Activated CD8-positive, alpha-beta memory T cell treated with anti-CD3 and anti-CD28 coated beads, Interleukin-2, amount 10 ng/mL, durations not matched to agents 7 days and 5 days (primary cell): ENCODE measurements at places on chromosomes 2 and 18. TPM values are rescaled to one million over a fixed set of nuclear protein-coding genes. Genes with fewer than 3 reads are reported as not detected.

GRCh38 chr2:177599139-177599688 is 206.6 kb downstream of the AGPS start:
- H3K36me3 ChIP-seq = no peaks in the 10 kb centered on the region
- no peak overlapping the region for H3K4me3 ChIP-seq
- H3K27me3 ChIP-seq = peaks cover 11% of the 10 kb centered on the region
- H3K4me1 ChIP-seq = peaks cover 20% of the 10 kb centered on the region
- H3K27ac ChIP-seq = no peak overlapping the region
- no peak for DNase-seq

The C2orf69 gene
- 19.5 TPM for total RNA-seq

The IL37 gene
- not detected for total RNA-seq

The MAP3K19 gene
- not detected for total RNA-seq

The CFAP65 gene
- not detected for total RNA-seq

- no peak for DNase-seq
- H3K27ac ChIP-seq = no peak overlapping the region
- peaks cover 67% of the 10 kb centered on the region for H3K27me3 ChIP-seq
- H3K4me1 ChIP-seq = peaks cover 11% of the 10 kb centered on the region
These were observed 367.2 kb downstream of the MTX2 start for GRCh38 chr2:176636401-176636800.

The KIAA2012 gene
- total RNA-seq = not detected

- H3K4me1 ChIP-seq = peaks cover 36% of the 10 kb centered on the region
- no peaks in the 10 kb centered on the region for H3K36me3 ChIP-seq
- peak overlapping the region; percentile 62 for H3K4me3 ChIP-seq
- peak; percentile 66 for DNase-seq
These were observed 861 bp upstream of the SEMA4C start for GRCh38 chr2:96870626-96871255.

The TMEM237 gene
- total RNA-seq = 21.6 TPM

DNA sequence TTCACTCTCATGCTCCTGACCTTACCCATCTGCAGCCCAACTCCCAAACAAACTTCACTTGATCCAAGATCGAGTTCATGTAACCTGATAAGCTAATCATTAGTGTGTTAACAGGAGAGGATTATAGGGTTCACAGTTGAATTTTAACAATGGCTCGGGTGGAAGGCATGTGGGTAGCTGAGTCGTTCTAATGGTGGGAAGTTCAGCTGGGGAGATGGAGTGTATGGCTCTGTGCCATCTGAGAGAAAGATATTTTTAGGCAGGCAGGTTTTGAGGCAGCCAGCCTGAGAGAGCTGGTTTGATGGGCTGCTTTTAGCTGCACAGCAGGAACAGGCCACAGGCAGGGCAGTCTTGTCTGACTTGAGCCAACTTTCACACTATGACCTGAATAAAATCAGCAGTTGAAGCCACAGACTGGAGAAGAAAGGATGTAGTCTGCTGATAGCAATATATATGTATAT is 17.7 kb upstream of the NFE2L2 start:
- H3K36me3 ChIP-seq = peaks cover 12% of the 10 kb centered on the region
- no peaks in the 10 kb centered on the region for H3K27me3 ChIP-seq

GRCh38 chr2:183995632-183996031 is 602.7 kb upstream of the ZNF804A start:
- no peaks in the 10 kb centered on the region for H3K4me1 ChIP-seq
- H3K36me3 ChIP-seq = no peaks in the 10 kb centered on the region
- no peaks in the 10 kb centered on the region for H3K27me3 ChIP-seq
- no peak overlapping the region for H3K4me3 ChIP-seq
- DNase-seq = no peak
- no peak overlapping the region for H3K27ac ChIP-seq

- H3K27ac ChIP-seq = no peak overlapping the region
- no peaks in the 10 kb centered on the region for H3K4me1 ChIP-seq
- no peaks in the 10 kb centered on the region for H3K36me3 ChIP-seq
- H3K4me3 ChIP-seq = no peak overlapping the region
- DNase-seq = no peak
These were observed 104.7 kb downstream of the TSN start for GRCh38 chr2:121860033-121860757.

DNA sequence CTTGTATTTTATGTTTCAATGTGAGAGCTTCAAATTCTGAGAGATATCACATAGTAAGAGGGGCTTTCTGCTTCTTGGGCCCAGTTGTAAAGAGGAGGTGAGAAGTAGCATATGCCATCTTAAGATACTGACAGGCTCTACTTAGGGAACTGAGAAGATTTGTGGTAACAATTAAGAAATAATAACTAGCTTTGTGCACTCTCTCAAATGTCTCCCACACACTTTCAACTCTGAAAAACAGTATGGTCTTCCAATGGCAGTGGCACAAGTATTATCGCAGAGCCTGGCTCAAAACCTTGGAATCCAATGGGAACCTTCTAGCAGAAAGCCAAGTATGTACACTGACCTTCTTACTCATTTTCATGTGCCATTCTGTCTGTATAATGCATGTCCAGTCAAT is 80.3 kb upstream of the FAM237A start:
- H3K27ac ChIP-seq = no peak overlapping the region
- peaks cover 6% of the 10 kb centered on the region for H3K4me1 ChIP-seq
- peaks cover 9% of the 10 kb centered on the region for H3K27me3 ChIP-seq
- no peaks in the 10 kb centered on the region for H3K36me3 ChIP-seq
- H3K4me3 ChIP-seq = no peak overlapping the region

DNA sequence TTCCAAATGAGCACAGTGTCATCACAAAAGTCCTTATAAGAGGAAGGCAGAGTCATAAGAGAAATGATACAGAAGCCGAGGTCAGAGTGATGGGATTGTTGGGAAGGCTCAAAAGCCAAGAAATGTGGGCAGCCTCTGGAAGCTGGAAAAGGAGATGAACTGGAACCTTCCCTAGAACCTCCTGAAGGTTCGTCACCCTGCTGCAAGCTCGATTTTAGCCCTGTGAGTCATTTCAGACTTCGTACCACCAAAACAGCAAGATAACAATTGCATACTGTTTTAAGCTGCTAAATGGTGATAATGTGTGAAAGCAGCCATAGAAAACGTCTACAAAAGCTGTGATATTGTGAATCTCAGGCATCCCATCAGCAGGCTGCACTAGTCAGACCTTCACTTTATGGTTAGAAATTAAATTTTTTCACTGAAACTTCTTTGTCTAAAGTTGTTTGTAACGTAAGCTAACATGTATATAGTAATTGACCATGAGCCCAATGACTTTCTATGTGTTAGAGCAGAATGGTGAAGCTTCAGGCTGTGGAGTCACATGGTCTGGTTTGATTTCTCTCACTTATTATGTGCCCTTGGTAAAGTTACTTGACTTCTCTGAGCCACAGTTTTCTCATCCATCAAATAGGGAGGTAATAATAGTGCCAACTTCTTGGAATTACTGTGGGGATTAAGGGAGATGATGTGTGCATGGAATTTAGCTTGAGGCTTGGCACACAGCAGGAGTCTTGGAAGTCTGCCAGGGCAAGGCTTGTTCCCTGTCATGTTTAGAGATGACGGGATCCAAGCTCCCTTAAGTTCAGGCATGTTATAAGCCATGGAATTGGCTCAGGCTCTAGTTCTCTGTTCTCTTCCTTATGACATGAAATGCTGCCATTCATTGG is 132.0 kb upstream of the CCDC195 start:
- H3K4me3 ChIP-seq = no peak overlapping the region
- peaks cover 78% of the 10 kb centered on the region for H3K36me3 ChIP-seq
- no peaks in the 10 kb centered on the region for H3K27me3 ChIP-seq

GRCh38 chr18:55688030-55688429 is 100.0 kb upstream of the TCF4 start:
- no peak overlapping the region for H3K4me3 ChIP-seq
- H3K27me3 ChIP-seq = no peaks in the 10 kb centered on the region
- H3K36me3 ChIP-seq = no peaks in the 10 kb centered on the region
- DNase-seq = no peak

The CRYGC gene
- not detected for total RNA-seq

DNA sequence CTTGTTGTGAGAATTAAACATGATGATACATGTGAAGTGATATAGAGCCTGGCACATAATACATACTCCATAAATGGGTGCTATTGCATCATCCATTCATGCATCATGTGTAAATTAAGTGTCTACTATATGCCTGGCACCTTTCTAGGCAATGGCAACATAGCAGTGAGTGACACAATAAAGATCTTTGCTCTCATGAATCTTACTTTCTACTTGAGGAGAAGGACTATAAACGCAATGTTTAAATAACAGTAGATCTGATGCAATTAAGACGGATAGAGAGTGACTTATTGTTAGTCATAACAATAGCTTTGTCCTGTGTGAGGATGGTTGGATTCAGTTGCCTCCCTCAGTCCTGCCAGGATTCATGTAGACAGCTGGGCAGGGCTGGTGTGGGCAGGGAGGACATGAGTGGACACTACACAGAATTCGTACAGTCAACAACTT is 88.4 kb upstream of the NPAS2 start:
- no peak overlapping the region for H3K27ac ChIP-seq
- H3K27me3 ChIP-seq = peaks cover 18% of the 10 kb centered on the region
- no peaks in the 10 kb centered on the region for H3K36me3 ChIP-seq
- DNase-seq = no peak

The BCL2L11 gene
- 11.9 TPM for total RNA-seq

DNA sequence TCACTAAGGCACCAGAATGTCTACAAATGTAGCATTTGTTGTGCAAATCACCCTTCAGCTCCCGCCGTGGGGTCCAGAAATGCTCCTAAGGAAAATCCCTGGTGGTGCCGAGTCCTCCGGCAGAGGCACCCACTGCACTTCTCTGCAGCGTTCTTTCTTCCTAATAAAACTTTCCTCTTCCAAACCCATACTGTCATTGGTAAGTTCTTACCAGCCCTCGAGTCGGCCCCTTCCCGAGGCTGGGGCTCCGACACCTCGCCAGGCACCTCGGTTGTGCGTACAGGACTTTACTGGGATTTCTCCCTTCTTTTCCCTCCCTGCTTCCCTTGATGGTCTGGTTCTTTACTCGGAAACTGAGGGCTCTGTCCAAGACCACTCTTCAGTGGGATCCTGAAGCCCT is 10.3 kb upstream of the AGXT start:
- no peaks in the 10 kb centered on the region for H3K4me1 ChIP-seq
- no peaks in the 10 kb centered on the region for H3K36me3 ChIP-seq
- H3K27ac ChIP-seq = no peak overlapping the region
- peaks cover 12% of the 10 kb centered on the region for H3K27me3 ChIP-seq
- no peak overlapping the region for H3K4me3 ChIP-seq
- no peak for DNase-seq
